ENCODE measurements at places on chromosomes 5 and 9. TPM values are rescaled to one million over a fixed set of nuclear protein-coding genes. Genes with fewer than 3 reads are reported as not detected.

EQTN gene
- not detected for total RNA-seq

OLFML2A gene
- not detected for total RNA-seq

PCDHA11 gene
- not detected for total RNA-seq

RRAGA gene
- 40.7 TPM for total RNA-seq

UGT3A2 gene
- not detected for total RNA-seq

All from activated T-cell treated with anti-CD3 and anti-CD28 coated beads, Interleukin-2, amount 50 U/mL, for 4 hours (primary cell).